ENCODE measurements at places on chromosomes 1 and 21.
A peak's percentile ranks its signal among the peaks of the same experiment; 100 is the strongest.

DNA sequence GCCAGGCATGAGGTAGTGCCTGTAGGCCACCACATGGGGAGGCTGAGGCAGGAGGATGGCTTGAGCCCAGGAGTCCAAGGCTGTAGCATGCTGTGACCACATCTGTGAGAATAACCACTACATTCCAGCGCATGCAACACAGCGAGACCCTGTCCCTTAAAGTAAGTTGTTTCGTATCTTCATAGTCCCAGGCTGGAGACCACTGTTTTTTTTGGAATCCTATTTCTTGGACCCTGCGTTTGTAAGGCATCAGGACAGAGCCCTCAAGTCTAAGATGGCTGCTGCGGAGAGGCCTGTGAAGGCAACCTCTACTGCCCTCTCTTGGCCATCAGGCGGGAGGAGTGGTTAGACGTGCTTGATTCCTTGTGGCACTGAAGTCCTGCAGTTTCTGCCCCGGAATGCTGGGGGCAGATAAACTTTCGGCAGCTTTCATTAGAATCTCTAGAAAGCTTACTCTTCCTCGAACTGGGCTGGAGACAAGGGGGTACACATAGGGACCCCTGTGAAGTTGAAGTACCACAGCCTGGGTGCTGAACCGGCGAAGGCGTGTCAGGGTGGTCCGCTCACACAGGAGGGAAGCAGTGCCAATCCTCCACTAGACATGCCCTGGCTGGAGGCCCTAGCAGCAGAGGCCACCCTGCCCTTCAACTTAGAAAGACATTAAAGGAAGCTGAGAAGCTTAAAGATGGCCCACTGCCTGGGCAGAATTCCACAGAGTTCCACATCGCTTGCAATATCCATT, 36.6 kb downstream of the RABIF start:
- DNase-seq: peak; percentile 57

GRCh38 chr1:179231923-179232322, 2.4 kb upstream of the ABL2 start:
- DNase-seq: no peak

GRCh38 chr1:48670234-48671020, 106.3 kb downstream of the BEND5 start:
- no peak for DNase-seq

GRCh38 chr1:62436039-62436465, 797 bp upstream of the USP1 start:
- peak; percentile 95 for DNase-seq

GRCh38 chr21:43731891-43732711, 13.2 kb downstream of the PDXK start:
- no peak for DNase-seq

DNA sequence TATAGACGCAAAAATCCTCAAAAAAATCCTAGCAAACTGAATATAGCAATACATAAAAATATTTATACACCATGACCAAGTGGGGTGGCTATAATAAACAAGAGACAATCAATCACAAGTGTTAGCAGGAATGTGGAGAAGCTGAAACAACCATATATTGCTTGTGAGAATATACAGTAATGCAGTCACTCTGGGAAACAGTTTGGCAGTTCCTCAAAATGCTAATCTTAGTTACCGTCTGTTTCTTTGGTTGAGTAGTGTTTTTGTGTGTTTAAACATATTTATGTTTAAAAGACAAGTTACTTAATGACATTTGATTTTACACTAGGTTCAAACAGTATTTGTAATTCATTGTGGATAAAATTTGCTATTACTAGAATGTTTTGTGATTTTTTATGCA, 792.0 kb downstream of the LTN1 start:
- DNase-seq: no peak

DNA sequence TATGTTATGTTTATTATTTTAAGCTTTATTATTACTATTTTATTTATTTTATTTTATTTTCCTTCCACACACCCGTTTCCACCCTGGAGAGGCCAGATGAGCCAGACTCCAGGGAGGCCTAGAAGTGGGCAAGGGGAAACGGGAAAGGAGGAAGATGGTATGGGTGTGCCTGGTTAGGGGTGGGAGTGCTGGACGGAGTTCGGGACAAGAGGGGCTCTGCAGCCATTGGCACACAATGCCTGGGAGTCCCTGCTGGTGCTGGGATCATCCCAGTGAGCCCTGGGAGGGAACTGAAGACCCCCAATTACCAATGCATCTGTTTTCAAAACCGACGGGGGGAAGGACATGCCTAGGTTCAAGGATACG, 468 bp upstream of the MX1 start:
- DNase-seq: no peak

GRCh38 chr1:213315571-213315970, 264.5 kb downstream of the RPS6KC1 start:
- no peak for DNase-seq

DNA sequence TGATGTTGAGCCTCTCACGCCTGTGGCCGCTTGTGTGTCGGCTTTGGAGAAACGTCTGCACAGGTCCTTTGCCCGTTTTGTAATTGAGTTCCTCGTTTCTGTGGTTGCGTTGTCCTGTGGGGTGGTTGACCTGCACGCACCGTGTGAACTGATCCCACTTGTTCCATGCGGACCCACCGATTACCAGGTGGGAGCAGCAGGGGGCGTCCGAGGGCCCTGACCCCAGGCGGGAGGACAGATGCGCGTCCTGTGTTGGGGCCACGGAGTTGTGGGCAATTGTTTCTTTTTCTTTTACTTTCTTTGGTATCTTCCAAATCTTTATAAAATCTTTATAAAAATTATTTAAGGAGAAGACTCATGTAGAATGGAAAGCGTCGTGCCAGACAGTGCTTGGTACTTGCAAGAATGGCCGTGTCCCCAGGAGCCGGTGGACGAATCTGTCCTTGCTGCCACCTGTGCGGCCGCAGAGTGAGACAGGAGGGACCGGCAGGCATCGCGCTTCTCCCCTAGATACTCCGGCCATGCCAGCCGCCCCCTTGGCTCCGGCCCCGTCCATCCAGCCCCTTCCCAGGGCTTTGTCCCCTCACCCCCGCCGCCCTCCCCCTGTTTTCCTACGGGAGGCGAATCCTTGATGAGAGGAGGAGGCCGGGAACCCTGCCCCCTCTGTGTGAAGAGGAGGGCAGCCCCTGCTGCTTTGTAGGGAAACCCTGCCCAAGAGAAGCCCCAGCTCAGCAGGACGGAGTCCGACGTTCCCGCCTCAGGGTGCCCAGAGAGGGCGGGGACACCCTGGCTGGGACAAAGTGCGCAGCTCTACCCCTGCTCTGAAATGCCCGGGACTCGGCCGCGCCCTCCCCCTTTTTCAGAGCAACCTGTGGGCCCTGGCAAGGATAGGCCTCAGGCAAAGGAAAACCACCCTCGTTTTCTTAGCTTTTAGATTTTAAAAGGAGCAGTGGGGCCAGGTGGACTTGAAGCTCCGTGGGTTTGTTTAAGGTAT, 41.7 kb downstream of the PRKCZ start:
- peak; percentile 21 for DNase-seq

All from T-helper 1 cell (primary cell).